Kidney epithelial cell (primary cell): ENCODE measurements at places on chromosomes 1 and 21. TPM values are rescaled to one million over a fixed set of nuclear protein-coding genes. Genes with fewer than 3 reads are reported as not detected.

The ZC3H12A gene
- total RNA-seq = 34.2 and 38.3 TPM in 2 replicates

DNA sequence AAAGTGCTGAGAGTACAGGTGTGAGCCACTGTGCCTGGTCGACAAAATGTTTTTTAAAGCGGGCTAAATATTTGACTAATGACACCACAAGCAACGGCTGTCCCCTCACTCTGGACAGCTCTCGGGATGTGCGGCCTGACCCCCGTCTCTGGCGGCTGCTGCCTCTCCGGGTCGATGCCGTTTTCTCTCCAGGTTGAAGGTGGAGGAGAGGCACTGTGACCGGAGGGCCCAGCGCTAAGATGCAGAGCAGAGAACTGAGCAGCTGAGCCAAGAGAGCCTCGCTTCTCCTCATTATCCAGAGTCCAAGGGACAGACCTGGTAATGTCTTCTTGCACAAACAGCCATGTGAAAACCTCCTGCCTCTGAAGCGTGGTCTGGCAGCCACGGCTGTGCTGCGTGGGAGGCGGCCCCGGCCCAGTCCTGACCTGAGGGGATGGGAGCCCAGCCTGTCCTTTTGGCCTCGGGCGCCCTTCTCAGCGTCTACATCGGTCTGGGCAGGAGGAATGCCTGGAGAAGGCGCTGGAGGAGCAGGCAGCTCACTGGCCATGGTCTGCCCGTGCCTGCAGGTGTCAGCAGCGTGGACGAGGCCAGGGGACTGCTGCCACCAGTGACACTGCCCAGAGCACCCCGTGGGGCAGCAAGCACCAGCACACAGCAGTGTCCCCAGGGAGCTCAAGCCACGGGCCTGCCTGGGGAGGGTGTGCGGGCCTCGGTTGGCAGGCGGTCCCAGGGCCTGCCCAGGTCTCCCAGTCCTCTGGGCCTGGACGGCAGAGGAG, 10.3 kb downstream of the MORN1 start:
- no peak for DNase-seq

DNA sequence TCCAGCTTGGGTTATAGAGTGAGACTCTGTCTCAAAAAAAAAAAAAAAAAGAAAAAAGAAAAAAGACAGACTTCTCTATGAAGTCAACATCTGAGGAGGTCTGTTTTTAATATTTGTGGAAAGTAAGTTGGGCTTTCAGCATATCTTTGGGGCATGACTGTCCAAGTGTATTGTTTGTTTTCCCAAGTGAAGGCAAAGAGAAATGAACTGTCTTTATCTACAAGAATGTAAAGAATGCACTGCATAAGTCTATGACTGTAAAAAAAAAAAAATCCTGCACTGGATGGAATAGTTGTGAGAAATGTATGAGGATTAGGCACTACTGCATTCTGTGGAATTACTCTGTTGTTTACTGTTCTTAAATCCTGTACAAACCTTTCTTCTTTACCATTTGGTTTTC, 45.6 kb upstream of the TMEM61 start:
- DNase-seq = peak; percentile 69

DNA sequence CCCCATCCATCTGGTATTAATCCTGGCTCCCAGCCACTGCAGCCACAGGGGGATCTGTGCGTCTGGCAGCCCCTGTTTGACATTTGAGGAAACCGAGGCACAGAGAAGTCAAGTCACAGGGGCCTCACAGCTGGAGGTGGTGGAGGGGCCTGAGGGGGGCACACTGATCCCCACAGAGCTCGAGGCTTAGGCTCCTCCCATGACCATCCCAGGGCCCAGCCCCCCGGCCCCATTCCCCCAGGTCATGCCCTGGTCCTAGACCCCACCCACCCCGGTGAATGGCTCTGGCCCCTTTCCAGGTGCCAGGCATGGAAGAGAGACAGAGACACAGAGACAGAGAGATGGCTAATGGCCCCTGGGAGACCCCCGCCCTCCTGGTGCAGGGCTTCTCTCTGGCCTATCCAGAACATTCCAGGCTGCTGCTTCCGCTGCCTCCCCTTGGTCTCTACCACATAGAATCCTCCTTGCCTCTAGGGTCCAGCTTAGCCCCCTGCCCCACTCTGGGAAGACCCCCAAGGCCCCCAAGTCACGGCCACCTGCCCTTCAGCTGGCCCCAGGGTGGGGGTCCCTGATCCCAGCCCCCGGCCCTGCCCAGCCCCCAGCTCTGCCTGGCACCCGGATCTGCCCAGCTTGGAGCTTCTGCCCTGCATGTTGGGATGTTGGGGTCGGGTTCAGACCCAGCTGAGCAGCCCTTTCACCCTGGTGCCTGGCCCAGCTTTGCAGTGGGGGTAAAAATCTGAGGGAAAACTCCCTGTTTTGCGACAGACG, 29.2 kb upstream of the LRRC3 start:
- DNase-seq = no peak

- DNase-seq = peak; percentile 95
Observed at GRCh38 chr1:168628807-168629206, 52.4 kb downstream of the XCL1 start.

- DNase-seq = no peak
Observed at GRCh38 chr1:152160576-152160975, 1.5 kb upstream of the RPTN start.

GRCh38 chr1:55833529-55834091, 618.4 kb upstream of the USP24 start:
- no peak for DNase-seq

DNA sequence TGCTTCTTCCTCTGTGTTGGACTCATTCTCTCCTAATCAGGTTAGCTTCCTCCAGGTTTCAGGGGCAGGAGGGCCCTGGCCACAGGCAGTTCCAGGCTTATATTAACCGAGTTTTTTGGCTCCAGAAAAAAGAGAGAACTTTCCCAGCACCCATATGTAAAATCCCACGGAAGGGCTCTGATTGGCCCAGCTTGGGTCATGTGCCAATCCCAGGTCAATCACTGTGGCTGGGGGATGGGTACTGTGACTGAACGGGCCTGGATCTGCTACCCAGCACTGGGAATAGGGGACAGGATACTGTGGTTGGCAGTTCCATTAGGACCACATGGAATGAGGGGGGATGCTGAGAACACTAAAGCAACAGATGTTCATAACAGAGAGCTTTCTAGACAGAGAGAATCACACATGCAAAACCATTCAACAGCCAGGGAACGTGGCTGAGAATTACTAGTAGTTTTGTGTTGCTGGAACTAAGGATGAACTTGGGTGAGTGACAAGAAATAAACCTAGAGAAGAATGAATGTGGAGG, 51.1 kb upstream of the NEK2 start:
- no peak for DNase-seq

- no peak for DNase-seq
Observed at GRCh38 chr1:225882694-225883615, 775 bp upstream of the TMEM63A start.

DNA sequence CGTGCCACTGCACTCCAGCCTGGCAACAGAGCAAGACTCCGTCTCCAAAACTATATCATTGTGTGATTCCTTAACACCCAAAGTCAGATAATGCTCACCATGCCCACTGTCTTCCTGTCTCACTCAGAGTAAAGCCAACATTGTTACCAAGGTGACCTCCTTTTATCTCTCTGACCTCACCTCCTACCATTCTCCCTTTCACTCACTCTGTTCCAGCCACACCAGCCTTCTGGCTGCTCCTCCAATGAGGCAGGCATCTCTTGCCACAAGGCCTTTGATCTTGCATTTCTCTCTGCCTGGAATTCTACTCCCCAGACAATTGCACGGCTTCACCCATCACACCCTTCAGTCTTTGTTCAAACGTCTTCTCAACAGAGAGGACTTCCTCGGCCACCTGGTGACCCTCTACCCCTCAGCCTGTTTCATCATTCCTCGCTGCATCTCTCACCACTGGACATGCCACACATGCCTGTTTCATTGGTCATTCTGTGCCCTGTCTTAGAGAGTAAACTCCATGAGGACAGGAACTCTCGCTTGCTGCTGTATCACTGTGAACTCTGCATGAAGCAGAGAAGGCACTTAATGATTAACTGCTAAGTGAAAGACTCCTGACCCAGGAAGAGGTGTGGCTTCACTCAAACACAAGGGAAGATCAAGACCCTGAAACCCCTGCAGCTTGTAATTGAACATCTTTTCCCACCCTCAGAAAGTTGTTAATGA, 67.1 kb upstream of the CAPZB start:
- DNase-seq = no peak
